ENCODE measurements at places on chromosomes 12 and 14.
A peak's percentile ranks its signal among the peaks of the same experiment; 100 is the strongest.

DNA sequence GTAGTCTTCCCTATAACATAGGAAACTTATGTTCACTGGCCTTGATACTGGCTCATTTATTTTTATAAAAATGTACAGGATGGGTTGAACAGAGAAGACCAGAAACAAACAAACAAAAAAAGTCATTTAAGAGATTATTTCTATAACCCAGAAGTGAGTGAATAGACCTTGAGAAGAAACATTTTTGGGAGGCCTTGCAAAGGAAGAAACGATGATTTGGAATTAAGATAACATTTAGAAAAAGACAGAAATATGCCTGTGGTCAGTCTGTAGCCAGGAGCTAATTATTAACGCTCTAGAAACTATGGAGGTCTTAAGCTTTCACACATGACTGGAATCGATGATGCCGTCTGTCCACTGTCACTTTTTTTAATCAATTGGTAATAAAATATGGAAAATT, 264.0 kb downstream of the EGLN3 start:
- DNase-seq, result peak; percentile 36

DNA sequence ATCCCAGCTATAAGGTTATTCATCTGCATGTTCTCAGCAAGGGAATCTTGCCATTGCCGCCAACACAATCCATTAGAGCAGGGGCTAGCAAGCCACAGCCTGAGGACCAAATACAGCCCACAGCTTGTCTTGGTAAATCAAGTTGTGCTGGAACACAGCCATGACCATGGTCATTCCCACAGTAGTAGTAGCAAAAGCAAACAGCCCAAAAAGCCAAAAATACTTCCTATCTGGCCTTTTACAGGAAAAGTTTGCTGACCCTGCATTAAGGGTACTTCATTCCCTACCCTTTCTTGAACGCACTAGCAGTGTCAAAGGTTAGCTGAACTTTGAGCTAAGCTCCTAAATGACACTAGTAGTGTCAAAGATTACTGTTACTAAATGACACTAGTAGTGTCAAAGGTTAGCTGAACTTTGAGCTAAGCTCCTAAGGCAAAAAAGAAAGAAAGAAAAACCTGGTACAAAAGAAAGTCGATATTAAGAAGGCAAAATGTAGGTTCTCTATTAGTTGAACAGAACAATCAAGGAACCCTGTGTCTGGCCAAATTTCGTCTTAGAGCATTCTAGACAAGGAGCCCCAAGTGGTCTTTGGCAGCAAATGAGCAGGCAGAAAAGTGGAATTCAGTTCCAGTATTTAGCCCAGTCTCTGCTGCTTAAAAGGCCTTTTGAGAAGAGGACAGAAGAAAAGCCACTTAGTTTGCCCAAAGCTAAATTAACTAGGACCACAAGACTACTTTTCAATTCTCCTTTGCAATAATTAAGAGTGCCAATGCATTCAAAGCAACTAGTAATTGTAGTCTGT, 67.7 kb downstream of the NT5DC3 start:
- no peak for DNase-seq

DNA sequence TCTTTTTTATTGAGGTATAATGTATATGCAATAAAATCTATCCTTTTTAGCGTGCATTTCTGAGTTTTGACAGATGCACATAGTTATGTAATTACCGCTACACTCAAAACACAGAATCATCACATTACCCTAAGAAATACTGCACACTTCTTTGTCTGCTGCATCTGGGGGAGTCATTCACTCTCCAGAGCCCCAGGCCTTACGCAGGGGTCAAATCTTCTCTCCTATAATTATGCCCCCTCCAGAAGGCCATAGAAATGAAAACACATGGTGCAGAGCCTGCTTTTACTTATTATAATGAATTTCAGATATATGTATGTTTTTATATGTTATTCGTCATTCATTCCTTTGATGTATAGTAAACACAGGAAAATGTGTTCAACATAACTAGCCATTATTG, 296.5 kb upstream of the TMEM132C start:
- no peak for DNase-seq

DNA sequence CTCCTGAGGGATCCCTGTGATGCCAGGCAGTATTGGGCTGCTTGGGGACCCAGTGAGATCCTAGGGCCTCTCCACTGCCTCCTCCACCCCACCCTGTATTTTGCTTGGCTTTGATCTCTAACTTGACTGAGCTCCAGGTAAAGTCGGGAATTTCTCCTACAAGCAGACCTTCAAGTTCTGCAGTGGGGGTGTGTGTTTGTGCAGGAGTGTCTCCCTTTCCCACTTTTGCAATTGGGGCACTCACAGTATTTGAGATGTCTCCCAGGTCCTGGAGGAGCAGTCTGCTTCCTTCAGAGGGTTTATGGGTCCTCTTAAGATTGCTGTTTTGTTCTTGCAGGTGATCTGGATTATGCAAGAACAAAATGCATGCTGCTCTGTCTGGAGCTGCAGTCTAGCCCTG, 68.9 kb downstream of the ALG10B start:
- no peak for DNase-seq

DNA sequence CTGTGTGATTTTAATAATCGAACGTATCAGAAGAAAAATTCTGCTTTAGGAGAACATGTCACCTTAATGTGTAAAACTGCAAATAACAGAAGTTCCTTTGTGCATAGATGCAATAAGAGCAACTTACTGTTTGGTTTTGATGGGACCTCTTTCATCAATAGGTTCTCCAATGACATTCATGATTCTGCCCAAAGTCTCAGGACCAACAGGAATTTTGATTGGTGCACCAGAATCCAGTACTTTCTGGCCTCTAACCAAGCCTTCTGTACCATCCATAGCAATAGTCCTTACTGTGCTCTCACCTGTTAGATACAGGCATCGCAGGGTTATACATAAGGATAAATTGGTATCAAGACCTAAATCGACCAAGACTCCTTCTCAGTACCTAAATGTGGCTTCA, 1.1 kb downstream of the ATP5F1B start:
- DNase-seq, result no peak

- no peak for DNase-seq
Measured at GRCh38 chr14:102929241-102930137, 7.0 kb downstream of the AMN start.

DNA sequence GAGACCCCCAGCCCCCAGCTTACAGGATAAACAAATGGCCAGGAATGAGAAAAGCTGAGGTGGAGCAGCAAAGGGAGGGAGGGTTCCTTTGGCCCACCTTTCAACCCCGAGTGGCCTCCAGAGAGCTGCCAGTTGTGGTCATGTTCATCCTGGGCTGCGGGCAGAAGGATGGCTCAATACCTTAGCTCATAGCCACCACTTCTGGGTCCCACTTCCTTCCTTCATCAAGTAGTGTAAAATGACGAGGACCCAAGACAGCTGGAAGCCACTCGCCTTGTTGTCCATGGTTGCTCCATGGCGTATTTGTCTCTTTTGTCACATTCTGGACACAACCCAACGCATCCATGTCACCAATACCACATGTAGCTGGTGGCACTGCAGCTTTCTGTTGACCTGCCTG, 24.2 kb downstream of the CRACR2A start:
- DNase-seq, result no peak

GRCh38 chr12:48681710-48682532, at the start of gene KANSL2:
Gene KANSL2 (minus strand): TSS chr12:48682238. CDS start chr12:48681632, 606 bp downstream.
- peak; percentile 99 for DNase-seq

- DNase-seq, result peak; percentile 61
Measured at GRCh38 chr12:132506328-132507160, 16.6 kb downstream of the FBRSL1 start.

GRCh38 chr12:79687711-79688260, 3.0 kb downstream of the PAWR start:
- DNase-seq, result no peak

DNA sequence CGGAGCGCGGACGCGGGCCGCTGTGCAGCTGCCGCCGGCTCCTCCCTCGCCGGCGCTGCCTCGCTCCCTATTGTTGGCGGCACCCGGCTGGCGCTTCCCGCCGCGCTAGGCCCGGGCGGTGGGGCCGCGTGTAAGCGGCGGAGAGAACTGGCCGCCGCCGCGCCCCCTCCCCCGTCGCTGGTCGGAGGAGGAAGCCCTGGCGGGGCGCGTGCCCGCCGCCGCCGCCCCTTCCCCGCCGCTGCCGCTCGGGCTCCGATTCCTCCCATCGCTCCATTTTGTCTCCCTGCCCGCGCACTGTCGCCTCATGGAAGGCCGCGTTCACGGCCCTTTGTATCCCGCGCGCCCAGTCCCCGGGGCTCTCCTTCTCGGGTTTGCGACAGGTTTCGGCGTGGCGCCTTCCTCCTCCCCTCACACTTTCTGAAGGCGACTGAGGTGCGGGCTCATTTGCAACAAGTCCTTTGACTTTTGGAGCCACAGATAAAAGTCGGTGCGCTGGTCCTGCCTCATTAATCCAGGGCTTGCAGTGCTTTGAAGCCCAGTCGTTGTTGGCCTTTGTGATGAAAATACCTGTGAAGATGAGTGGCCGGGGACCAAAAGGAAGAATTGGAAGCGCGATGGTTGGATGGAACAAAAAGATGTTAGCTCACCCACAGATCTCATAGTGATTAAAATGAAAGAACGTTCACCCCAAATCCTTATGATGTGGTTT, 707 bp downstream of the CPSF6 start:
- DNase-seq, result peak; percentile 37

DNA sequence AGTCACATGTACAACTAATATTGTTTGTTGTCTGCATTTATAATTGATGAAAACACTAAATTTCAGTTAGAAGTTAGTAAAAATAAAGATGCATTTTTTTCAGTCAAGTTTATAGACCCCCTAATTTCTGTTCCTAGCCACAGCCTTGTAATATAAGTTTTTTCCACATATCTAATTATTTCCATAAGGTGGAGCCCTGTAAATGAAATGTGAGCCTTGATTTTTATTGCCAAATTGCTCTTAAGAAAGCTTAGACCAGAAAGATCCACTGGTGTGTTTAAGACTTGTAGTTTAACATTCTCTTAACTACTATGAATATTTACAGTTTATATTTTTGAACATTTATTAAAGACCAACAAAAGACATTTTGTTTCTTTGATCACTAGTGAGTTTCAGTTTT, 322.1 kb upstream of the RGS6 start:
- no peak for DNase-seq
